NCI-H2029 (cell line): ENCODE measurements at places on chromosomes 3 and 15.

GRCh38 chr3:135532021-135532420, 433.5 kb upstream of the PPP2R3A start:
- DNase-seq = peak; percentile 87

- no peak for DNase-seq
Measured at GRCh38 chr15:55993804-55994560, 570 bp upstream of the NEDD4 start.

GRCh38 chr3:141623691-141624090, 114.4 kb upstream of the RNF7 start:
- no peak for DNase-seq

- DNase-seq = no peak
Measured at GRCh38 chr3:105243076-105243475, 123.6 kb upstream of the ALCAM start.

DNA sequence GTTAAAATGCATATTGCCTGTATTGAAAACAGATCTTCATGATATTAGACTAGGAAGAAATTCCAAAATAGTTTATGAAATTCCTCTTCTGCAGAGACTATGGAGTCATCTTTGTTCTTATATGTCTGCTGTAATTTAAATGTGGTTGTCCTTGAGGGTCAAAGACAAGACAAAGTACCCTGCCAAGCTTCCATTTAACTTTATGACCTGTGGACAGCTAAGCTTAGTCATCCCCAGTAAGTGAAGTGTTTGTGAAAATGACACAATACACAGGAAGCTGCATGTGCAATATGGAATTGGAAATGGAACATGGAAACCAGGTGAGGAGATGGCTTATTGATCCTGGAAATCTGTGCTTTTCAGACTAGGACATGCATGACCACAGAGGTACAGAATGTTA, 68.5 kb upstream of the GBE1 start:
- no peak for DNase-seq

- peak; percentile 98 for DNase-seq
Measured at GRCh38 chr3:47513125-47513929, at the start of gene ELP6. Gene ELP6 (minus strand): TSS chr3:47513712. CDS start chr3:47513590, 122 bp downstream.

DNA sequence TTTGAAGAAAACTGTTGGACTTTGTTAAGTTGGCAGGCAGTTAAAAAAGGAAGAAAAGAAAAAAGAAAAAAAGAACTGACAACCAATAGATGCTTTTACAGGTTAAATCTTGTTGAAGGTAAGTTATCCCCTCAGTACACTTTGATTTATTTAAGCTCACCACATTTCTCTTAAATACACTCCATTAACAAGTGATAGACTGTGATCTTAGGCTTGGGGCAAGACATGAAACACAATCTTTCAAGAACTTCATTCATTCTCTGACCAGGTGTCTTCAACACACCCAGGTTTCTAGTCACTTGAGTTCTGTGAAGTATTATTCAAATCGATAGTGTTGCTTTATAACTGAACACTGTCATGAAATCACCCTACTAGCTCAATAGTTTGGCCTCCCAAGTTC, 751.9 kb downstream of the ROBO1 start:
- DNase-seq = no peak

GRCh38 chr3:187762792-187763191, 17.5 kb upstream of the BCL6 start:
- DNase-seq = no peak

DNA sequence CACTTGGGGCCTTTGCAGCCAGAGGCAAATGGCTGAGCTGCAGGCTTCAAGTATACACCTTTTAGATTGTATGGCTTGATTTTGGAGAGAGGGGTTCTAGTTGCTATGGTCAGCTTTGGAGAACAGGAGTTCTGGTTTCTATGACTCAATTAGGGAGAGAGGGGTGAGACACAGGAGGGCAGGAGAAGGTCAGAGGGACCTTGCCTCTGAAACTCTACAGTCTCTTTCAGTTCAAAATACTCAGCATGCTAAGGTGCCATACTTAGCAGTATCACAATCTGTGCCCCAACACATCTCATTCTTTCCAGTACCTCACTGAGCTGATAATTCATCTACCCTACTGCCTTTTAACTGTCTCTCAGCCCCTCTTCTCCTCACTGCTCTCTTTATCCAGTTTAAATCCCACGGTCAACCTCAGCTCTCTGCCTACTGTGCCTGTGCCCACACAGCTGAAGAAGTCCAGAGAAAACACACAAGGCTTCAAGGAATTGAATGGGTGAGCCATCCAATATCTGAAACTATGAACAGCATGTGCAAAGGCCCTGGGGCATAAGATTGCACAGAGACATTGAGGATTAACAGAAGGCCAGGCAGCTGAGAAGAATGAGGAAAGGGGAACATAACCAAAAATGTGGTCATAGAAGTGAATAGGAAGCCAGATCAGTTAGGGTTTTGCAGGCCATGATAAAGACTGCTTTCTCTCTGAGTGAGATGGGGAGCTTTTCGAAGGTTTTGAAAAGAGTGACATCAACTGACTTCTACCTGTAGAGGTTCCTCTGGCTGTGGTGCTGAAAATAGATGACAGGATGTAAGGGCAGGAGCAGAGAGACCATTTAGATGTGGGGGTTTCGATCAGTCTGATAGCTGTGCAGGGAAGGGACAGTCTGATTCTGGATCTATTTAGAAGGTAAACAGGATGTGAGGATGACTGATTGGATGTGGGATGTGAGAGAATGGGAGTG, 54.5 kb upstream of the C3orf80 start:
- no peak for DNase-seq

DNA sequence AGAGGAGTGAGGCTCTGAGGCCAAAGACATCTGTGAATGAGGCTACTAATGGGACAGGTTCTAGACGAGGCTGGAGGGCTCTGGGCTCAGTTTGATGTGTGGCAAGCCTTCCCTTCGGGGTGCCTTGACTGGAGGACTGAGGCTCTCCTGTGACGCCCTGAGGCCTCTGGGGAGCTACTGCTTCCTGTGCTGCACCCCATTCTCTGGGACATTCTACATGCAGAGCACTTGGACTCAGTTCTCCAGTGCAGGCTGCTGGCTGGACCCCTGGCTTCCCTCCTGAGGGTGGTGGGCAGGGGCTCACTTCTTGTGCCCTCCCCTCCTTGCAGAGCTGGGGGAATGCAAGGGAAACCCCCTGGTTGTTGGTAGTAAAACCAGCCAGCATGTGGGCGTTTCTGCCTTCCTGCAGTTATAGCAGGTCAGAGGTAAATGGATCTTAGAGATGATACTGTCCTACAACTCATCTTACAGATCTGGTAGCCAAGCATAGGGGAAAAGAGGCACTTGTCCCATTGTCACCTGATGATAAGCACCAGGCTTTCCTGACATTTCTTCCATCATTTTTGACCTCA, 133.3 kb downstream of the CHDH start:
- DNase-seq = no peak

- DNase-seq = no peak
Measured at GRCh38 chr3:47002171-47003055, 22.9 kb downstream of the NBEAL2 start.

DNA sequence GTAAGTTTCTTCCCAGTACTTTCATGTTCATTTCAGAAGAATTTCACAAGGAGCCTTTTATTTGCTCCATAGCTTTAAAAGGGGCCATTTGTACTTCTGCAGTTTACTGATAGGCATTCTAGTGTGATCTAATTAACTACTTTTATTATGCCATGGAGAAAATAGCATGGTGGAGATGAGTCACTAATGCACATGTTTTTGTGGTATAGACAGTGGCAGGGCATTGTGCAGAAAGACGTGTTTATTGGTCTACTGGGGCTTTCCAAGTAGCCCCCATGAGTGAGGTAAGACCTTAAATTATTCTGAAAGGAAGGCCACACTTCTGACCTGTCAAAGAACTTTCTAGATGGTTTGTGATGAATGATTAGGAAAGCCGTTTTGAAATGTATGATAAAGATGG, 810.0 kb upstream of the NR2F2 start:
- no peak for DNase-seq

- no peak for DNase-seq
Measured at GRCh38 chr3:9754678-9755077, 4.9 kb downstream of the OGG1 start.

GRCh38 chr15:101675015-101675414, 22.8 kb upstream of the TM2D3 start:
- DNase-seq = no peak

DNA sequence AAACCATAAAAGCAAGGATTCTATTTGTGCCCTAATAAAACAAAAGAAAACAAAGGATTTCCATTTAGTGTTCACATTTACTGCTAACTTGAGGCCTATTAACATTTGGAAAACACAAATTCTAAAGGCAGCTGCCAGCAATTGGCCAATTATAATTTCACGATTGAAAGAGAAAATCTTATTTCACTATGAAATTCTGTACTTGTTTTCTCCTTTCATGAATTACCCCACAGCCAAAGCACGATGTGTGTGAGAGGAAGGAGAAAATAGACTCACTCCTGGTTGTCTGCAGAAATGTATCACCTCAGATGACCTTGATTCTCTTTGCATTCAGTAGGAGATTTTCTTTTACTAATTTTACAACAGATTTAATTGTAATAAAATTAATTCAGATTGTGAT, 242.8 kb upstream of the GBE1 start:
- no peak for DNase-seq

DNA sequence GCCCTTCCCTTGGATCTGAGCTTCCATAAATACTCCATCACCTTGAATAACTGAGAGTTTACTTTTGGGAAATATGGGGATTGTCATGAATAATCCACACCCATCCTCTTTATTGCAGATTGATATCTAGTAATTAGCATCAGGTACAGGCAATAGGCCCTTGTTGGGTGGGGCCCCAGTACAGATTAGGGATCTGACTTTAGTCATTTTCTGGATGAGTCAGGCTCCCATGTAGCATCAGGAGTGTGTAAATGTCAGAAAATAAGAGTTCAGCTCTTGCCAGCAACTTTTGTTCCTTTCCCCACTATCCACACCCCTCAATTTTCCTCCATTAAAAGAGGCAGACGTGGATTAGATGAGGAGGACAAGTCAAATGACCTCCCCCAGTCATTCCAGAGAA, 17.7 kb upstream of the SNRK start:
- no peak for DNase-seq

- DNase-seq = no peak
Measured at GRCh38 chr3:86895202-86895601, 95.7 kb downstream of the VGLL3 start.

GRCh38 chr15:98347001-98347400, 301.3 kb upstream of the IGF1R start:
- no peak for DNase-seq

DNA sequence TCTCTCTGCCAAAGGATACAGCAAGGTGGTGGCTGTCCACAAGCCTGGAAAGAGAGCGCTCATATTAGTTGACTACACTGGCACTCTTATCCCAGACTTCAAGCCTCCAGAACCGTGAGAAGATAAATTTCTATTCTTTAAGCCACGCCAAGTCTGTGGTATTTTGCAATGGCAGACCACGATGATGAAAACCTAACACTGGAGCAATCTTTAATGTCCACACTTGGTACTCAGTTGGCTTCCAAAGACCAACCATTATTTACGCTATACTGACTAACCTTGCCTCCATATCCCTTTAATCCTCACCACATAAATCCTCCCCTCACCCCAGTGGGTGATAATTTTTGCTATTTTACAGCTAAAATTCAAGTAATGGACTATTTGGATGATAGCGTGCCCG, 16.9 kb upstream of the LACTB start:
- DNase-seq = no peak

DNA sequence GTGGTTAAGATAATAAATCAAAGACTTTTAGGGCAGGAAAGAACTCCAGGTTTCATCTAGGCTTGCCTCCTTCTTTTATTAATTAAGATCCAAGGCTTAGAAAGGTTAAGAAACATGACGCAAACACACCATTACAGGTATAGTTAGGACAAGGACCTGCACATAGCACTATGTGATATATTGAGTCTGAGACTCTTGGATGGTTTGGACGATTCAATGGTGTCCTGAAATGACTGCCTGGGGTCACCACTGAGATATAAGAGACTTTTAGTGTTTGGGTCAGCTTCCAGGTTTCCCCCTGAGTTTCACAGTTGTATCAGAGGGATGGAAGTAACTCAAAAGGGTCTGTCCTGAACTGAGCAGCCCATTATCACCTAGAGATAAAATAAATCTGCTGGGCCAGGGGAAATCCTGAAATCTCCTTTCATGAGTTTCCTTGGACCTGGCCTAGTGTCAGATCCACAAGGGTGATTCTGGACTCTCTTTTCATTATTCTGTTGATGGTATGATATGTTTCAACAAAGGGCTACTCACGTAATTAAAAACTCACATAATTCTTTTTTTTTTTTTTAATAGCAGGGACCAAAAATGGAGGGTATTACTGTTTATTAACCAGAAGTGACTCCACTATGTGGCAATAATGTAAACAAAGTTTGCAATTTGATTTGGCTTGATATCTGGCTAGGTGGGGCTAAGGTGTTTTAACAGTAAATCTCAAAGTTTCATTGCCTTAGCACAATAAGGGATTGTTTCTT, 55.6 kb upstream of the ADGRG7 start:
- DNase-seq = no peak

- DNase-seq = peak; percentile 76
Measured at GRCh38 chr15:23566071-23566554, 639 bp downstream of the MKRN3 start.

DNA sequence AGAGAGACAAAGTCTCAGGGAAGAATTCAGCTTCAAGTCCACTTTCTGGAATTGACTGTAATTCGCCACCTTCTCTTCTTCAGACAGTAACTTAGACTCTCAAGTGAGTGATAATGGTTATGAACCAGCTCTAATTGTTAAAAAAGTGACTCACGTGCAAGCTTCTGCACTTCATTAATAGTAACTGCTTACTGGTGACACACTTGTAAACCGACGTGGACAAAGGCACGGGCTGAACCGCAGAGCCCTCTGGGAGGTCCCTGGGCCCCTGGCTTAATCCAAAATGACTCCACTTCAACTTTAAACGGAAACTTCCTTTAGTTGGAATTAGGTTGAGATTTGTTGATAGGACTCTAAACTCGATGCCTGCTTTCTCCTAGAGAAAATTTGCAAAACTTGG, 17.0 kb downstream of the MUC4 start:
- DNase-seq = no peak

GRCh38 chr15:20358066-20358778, 183.4 kb downstream of the GOLGA6L6 start:
- no peak for DNase-seq

DNA sequence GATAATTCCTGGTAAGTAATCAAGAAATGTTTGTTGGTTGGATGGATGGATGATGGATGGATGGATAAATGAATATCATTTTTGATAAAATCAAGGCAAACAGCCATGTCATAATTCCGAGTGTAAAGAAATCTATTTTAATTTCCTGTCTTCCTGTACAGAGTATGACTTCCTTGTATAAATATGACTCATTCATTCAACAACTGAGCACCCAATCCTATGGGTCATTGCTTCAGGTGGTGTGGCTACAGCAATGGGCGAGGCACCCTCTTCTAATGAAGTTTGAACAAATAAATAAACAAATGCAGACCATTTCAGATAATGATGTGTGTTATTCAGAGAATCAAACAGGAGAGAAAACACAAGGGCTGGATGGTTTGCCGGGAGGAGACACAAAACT, 198.7 kb downstream of the TNIK start:
- peak; percentile 61 for DNase-seq

- DNase-seq = no peak
Measured at GRCh38 chr3:22856811-22857210, 346.3 kb upstream of the UBE2E2 start.
